ENCODE measurements at places on chromosomes 11 and 22.

DNA sequence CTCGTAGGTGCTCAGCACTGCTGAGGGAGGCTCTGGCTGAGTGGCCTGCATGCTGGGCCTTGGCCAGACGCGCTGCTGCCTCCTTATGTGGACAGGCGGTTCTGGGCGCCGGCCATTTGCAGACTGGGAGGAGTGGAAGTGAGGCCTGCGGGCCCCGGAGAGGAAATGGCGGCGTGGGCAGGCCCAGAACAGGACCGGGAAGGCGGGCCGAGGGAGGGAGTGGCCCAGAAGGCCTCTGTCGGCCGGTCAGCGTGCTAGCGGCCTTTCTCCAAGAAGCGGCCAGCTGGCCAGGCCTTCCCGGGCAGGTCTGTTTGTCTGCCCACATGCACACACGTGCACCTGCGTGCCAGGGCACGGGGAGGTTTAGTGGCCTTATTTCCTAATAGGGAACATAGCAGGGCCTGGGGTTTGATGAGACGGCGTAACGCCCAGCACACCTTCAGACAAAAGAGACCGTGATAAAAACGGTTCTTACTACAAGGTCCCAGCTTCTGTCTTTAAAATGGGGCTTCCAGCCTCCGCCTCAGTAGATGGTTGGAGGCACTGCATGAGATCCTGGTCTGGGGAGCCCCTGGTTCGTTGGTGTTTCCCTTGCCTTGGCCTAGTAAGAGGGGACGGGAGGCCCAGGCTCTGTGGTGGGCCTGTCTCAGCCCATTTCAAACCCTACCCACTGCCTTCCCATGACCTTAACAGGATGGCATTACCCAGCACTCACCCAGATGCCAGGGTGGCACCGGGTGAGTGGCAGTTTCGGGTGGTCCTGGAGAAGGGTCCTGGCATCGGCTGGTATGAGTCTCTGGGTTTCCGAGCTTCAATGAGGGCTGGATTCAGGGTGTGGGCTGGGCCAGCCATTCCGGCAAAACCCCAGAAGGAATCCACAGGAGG, 65.1 kb upstream of the PPARA start:
- DNase-seq: no peak

- no peak for DNase-seq
Observed at GRCh38 chr11:111910676-111911562, 651 bp downstream of the CRYAB start.

DNA sequence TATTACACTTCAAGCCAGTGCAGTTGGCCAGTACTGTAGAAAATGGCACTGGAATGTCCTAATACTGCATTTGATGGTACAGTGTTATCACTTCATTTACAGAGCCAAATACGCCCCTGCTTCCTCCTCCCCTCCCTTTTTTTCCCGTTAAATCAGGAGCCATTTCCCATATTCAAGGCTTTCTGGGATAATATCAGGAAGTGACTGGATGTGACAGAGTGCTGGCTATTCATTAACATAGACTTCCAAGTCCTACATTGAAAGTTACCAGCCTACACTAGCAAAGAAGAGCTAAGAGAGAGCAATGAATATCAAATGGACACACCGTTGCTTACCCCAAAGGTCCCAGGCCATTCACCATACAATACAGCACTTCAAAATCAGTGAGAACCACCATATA, 32.1 kb upstream of the ABCC8 start:
- no peak for DNase-seq

- no peak for DNase-seq
Observed at GRCh38 chr22:20588092-20588842, 80.9 kb downstream of the MED15 start.

DNA sequence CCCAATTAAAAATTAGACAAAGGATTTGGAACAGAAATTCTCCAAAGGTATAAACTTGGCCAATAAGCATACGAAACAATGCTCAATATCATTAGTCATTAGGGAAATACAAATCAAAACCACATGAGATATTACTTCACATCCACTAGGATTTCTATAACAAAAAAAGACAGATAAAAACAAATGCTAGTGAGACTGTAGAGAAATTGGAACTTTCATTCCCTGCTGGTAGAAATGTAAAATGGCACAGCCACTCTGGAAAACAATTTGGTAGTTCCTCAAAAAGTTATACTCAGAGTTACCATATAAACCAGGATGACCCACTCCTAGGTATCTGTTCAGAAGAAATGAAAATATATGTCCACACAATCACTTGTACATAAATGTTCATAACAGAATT, 71.6 kb downstream of the RPL27A start:
- DNase-seq: no peak

All from naive thymus-derived CD4-positive, alpha-beta T cell (primary cell).